ENCODE measurements at places on chromosomes 4 and X. TPM values are rescaled to one million over a fixed set of nuclear protein-coding genes. Genes with fewer than 3 reads are reported as not detected.

SPANXA2 gene
- polyA plus RNA-seq = 0.18 TPM

MAGIX gene
- 3.0 TPM for polyA plus RNA-seq

CCKAR gene
- polyA plus RNA-seq = not detected

P2RY8 gene
- polyA plus RNA-seq = 0.03 TPM

HTR2C gene
- not detected for polyA plus RNA-seq

HTRA3 gene
- polyA plus RNA-seq = 8.0 TPM

ZDHHC15 gene
- not detected for polyA plus RNA-seq

CACNA1F gene
- polyA plus RNA-seq = not detected

SRPK3 gene
- 0.05 TPM for polyA plus RNA-seq

USP26 gene
- polyA plus RNA-seq = not detected

CFAP299 gene
- polyA plus RNA-seq = not detected

HPGDS gene
- not detected for polyA plus RNA-seq

SCML2 gene
- polyA plus RNA-seq = 8.6 TPM

ARMCX4 gene
- 2.0 TPM for polyA plus RNA-seq

LSM6 gene
- 57.8 TPM for polyA plus RNA-seq

ANOS1 gene
- polyA plus RNA-seq = not detected

TREX2 gene
- 1.2 TPM for polyA plus RNA-seq

HAND2 gene
- 0.34 TPM for polyA plus RNA-seq

Data from A549 (cell line).